AG04449 (cell line): ENCODE measurements at places on chromosomes 11 and 22.

DNA sequence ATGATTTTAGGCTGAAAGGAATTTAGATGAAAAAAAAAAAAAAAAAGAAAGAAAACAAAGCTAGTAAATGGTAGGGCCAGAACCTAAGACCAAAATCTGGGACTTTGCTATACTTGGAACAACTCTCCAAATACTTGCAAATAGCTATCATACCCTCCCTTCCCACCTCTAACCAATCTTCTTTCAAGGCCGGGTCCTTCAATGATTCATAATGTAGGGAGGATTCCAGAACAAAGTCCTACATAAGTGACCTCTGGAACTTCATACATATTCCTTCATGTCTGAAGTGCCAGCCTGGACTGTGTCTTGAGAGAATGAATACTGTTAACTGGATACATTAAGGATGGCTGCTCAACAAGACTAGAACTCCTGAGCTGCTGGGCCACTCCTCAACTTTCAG, 9.9 kb downstream of the STK33 start:
- no peak for DNase-seq

DNA sequence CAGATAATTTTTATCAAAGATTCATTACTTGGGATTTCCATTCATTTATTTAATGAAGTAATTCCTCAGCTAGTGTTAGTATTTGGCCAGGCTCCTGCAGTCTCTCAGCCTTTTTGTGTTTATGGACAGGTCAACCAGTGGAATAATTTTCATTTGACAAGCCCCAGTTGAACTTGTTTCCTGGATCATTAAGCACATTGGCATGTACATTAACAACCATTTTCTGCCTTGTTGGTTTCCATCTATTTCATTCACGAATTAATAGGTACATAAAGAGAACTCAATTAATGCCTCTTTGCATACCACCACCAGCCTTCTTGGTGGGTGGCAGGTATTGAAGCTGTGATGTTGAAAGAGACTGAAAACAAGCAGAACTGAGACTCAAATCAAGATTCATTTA, 745.2 kb downstream of the KCNA4 start:
- DNase-seq: no peak

DNA sequence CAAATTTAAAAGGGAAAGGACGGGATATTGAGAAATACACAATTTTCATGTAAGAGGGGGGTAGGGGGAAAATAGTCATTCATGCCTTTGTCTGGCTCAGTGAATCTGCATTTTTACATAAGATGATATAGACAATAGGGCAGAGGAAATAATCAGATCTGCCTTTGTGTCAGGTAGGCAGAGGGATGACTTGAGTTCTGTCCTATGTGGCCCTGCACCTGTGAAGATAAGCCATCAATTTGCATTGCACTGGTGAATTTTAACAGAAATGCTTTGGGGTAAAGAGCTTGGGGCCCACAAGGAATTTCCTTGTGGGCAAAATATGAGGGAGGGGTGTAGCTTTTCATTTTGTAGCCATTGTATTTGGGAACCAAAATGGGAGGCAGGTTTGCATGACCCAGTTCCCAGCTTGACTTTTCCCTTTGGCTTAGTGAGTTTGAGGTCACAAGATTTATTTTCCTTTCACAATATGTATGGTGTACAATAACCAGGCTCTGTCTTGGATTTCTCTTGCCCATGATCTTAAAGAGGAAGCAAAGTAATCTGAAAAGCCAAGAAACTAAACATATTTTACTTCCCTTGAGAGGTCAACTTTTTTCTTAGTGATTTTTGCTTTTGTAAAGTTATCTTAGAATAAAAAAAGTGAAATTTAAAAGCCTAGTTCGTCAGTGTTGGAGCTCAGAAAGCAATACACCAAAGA, 77.7 kb upstream of the SORL1 start:
- no peak for DNase-seq

DNA sequence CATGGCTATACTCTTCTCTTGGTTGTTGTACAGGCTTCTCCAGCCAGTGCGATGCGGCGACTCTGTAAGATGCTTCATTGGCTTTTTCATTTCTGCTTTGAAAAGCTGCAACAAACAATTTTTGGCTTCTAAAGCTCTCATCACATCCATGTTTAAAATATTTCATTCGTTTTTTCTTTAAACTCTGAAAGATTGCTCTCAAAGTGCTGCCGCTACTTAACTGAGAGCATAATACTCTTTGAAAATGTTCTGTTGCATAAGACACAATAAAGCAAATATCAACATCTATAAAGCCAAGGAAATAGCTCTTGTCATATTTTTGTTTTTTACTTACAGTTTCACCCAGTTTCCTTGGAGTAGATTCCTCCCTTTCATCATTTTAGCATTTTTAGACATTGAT, 468.3 kb downstream of the TBC1D22A start:
- no peak for DNase-seq

DNA sequence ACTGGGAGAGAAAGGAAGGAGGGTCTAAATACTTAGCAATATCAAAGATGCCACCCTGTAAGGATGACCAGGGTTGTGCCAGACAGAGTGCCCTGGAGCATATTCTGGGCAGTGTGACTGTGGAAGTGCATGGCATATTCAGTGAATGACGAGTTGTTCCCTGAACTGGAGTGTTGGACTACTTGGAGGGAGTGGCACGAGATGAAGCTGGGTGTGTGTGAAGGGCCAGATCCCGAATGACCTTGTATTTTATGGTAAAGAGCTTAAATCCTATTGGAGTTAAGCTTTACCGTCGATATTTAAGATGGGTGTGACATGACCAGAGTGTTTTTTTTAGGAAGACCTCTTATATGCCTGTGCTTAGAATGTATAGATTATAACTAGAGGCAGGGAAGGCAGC, 48.8 kb downstream of the STIM1 start:
- no peak for DNase-seq

GRCh38 chr22:45238076-45238956, 2.4 kb downstream of the KIAA0930 start:
- no peak for DNase-seq

- no peak for DNase-seq
These were observed 18.5 kb downstream of the SLC35F2 start for GRCh38 chr11:107840129-107840484.

DNA sequence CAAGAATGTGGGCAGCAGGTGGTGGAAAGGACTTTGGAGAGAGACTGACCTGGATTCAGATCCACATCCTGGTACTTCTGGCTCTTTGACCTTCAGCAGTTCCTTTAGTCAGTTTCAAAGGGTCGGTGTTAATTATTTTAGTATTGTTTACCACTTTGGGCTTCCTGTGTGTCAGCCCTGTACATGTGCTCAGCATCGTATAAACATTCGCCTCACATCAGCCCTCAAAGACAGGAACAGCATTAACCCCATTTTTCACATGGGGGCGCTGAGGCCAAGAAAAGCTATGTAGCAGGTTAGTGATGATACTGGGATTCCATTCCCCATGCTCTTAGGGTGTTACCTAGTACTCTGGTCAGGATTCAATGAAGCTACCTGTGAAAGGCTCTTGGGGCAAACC, 72.1 kb upstream of the YWHAH start:
- DNase-seq: no peak

DNA sequence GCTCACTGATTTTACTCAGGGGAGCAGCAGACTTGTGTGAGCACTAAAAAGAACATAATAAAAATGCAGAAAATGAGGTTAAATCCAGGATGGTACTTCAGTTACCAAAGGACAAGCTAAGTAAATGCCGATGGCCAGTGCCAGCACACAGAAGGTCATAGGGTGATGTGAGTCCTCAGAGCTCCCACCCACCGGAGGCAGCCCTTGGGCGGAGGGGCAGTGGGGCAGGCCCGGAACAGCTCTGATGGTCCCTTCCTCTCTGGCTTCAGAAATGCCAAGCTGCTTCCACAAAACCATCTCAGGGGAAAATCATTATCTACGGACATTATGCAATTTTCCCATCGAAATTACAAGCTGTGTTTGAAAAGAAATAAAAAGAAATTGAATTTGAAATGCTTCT, 124.5 kb downstream of the RRAS2 start:
- no peak for DNase-seq

DNA sequence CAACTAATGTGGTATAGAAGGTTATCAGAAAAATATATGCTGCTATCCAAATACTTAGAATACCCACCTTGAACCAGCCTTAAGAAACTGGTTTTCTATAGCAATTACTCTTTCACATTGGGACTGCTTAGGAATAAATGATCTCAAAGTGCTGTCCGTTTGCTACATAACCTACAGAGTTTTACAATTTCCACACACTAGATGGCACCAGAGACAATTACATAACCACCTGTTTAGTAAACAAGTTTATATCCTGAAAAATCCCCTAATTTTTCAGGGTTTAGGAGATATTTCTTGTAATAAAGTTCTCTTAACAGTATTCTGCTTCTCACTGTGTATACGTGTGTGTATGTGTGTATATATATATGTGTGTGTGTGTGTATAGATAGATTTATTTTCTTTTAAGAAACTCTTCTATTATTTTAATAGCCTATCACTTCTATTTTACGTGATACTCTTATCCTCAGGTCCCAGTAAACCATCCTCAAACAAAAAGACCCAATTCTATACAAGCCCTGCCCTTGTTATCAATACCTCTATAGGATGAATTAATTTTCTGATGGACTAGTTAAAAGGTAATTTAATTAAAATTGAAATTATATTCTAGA, 6.7 kb upstream of the OR5I1 start:
- no peak for DNase-seq

GRCh38 chr11:45451766-45452440, 165.8 kb upstream of the SYT13 start:
- no peak for DNase-seq

- DNase-seq: no peak
These were observed 71.0 kb upstream of the PPARA start for GRCh38 chr22:46079093-46079860.

GRCh38 chr11:2776351-2777061, 76.7 kb upstream of the KCNQ1OT1 start:
- no peak for DNase-seq

GRCh38 chr22:41369424-41369745, 12.4 kb upstream of the TEF start:
- DNase-seq: no peak

DNA sequence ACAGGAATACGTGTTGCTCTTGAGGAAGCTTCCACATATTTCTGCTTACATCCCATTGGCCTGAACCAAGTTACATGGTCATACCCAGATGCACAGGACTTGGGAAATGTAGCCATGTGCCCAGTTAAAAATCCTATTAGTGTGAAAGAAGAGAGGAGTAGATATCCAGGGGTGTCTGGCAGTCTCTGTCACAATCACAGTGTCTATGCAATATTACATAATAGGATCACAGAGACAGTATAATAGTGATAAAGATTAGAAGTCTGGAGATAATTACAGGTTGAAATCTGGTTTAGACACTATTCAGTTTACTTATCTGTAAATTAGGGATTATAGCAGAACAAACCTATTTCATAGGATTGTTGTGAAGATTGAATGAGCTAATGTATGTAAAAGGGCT, 62.6 kb upstream of the SLC6A5 start:
- DNase-seq: no peak

DNA sequence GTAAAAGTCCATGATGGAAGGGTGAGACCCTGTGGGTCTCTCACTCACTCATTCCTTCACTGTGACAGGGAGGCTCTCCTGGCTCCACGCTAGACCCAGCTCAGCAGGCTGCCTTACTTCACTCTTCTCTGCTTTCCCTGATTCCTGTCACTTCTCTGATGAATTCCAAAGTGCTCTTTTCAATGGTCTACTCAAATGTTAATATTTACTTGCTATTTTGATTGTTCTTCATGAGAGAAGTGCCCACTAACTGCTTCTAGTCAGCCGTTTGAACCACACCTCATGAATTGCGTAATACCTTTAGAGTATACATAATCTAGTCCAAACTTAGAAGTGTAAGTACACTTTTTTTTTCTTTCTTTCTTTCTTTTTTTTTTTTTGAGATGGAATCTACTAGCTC, 1350.2 kb upstream of the RAG2 start:
- DNase-seq: no peak

- no peak for DNase-seq
These were observed 108.4 kb downstream of the ARL14EP start for GRCh38 chr11:30431127-30431814.

DNA sequence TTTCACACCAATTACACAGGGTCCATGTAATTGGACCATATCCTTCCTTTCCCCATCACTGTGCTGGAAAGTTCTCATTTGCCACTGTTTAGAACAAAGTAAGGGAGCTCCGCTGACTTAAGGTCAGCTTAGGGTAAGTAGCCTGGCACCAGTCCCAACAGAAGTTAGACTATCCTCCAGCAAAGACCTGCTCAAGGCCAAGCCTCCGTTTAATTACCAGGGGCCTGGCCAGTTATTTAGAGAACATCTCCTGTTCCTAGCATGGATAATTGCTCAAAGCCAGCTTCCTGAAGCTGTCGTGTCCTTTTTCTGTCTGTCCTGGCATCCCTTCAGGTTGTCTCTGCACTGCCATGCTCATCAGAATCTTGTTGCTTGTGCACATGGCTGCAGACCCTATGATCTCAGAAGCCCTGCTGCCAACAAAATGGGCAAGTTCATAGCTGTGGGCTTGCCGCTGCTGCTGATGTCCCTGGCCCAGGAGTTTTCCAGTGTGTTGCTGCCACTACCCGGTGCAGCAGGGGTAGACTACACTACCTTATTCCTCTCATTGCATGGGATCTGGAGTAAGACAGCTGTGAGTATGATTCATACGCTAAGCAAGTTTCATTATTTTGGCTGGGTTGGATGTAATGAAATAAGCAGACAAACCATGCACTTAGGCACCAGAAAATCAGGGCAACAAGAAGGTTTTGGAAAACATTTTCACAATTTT, 8.1 kb downstream of the OR8A1 start:
- DNase-seq: no peak

GRCh38 chr11:91081440-91082043, 858.7 kb upstream of the CHORDC1 start:
- DNase-seq: peak; percentile 10

DNA sequence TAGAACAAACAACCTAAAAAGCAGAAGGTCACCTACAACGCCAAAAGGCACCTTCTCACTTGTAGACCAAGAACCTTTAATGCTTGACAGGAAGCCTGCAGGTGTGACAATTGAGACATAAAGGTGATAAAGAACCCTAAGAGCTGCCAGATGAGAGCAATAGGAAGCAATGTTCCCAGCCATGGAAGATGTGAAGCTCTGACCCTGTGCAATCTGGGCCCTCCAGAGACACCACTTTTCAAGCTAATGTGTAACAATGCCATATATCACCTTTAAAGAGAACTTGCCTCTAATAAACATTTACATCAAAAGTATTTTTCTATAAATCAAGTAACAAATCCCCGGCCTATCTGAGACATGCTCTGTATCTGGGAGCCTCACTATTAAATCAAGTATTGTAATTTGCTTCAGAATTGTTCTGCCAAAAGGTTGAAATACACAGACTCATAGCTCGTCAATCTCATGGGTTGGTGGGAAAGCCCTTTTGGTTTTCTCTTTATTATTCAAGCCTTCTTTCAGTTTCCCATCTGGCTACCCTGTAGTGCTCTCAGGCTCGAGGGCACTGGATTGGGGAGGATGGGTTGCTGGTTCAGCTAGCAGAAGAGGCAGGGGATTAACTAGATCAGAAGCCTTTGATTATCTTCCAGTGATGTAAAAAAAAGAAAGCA, 368.9 kb downstream of the BUD13 start:
- DNase-seq: no peak

- no peak for DNase-seq
These were observed 9.0 kb downstream of the MCAM start for GRCh38 chr11:119307974-119308373.
